ENCODE measurements at places on chromosomes 13 and 19.

DNA sequence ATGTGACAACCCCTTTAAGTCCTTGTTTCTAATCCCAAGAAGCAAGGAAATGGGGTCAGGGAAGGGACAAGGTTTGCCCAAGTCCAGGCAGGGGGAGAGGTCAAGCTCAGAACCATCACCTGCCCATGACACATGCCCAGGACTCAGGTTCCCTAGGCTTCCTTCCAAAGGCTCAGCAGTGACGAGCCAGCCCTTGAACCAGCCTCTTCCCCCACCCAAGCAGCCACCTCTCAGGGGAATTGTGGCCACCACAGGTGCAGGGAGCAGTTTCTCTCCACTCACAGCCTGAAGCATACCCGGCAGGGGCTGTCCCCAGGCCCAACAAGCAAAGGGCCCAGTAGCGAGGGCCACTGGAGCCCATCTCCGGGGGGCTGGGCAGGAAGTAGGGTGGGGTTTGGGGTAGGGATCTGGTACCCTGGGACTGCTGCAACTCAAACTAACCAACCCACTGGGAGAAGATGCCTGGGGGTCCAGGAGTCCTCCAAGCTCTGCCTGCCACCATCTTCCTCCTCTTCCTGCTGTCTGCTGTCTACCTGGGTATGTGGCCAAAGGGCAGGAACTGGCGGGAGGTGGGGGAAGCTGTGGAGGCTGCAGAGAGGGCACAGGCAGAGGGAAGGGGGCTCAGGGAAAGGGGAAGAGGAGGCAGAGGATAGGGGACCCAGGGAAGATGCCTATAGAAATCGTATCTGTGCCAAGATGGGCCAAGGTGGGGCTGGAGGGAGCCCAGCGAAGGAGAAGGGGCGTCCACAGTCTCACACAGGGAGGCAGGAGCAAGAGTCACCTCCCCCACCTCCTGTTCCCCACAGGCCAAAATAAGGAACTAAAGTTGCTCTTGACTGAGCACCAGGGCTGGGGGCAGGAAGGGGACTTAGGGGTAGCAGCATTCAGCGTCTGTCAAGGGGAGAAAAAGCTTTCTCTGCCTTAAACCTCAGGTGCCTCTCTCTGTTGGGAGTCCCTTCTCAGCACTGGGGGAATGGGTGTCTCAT is at the start of gene CD79A:
Gene CD79A, plus strand, starts transcription at position 433 of the 986 bp plus-strand sequence. Its CDS starts 26 bp downstream, at position 459.
- no peak for DNase-seq

DNA sequence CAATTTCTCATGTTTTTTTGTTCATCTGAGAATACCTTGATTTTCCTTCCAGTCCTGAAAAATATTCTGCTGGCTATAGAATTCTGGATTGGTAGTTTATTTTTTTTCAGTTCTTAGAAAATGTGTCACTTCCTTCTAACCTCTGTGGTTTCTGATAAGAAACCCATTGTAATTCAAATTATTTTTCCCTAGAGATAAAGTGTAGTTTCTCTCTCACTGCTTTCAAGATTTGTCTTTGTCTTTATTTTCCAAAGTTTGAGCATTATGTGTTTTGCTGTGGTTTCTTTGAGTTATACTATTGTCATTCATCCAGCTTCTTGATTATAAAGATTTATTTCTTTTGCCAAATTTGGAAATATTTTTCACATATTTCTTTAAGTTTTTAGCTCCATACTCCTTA is 324.0 kb upstream of the SPRY2 start:
- no peak for DNase-seq

GRCh38 chr13:27065582-27065981 is 106.0 kb downstream of the USP12 start:
- DNase-seq, result no peak

DNA sequence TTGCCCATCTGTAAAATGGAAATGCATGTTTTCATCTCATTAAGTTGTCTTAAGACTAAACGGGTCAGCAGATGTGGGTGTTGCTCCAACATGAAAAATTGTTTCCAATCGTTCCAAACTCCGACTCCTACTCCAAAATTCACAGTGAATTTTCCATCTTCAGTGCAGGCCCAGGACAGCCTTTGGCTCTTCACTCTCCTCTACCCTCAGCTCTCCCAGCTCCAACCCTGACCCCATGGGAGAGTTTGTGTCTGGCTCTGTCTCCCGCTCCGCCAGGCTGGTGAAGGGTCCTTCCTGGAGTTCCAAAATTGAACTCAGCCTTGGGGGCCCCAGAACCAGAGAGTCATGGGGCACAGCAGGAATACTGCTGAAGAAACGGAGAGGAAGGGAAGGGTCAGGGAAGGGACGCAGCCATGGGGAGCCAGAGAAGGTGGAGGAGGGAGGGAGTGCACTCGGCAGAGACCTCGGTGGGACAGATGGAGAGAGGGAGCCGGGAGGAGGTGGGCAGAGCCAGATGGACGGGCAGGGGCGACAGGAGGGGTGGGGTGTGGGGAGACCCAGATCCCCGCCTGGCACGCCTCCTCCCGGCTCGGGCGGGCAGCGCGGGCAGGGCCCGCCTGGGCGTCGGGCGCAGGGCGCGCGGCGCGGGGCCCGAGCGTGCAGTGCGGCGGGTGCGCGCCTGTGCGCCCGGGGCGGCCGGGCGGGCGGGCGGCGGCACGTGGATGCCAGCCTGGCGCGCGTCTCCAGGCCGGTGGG is 45.6 kb downstream of the CELF5 start:
- no peak for DNase-seq

- no peak for DNase-seq
These were observed 551 bp downstream of the FZR1 start for GRCh38 chr19:3506384-3507340.

- no peak for DNase-seq
These were observed 4.2 kb downstream of the FNDC3A start for GRCh38 chr13:48979892-48980291.

DNA sequence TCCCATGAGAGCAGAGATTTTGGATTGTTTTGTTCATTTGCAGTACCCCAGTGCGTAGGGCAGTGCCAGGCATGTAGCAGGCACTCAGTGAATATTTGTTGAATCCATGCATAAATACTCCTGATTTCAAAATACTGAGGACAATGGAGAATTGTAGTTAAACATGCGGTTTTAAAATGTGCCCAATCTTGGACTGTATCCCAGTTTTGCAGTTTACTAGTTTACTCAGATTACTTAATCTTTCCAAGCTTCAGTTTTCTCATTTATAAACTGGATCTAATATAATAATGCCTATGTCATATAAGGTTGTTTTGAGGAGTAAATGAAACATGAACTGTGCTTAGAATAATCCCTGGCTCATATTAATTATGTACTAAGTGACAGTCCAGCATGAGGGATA is 39.0 kb downstream of the RCBTB2 start:
- no peak for DNase-seq

- DNase-seq, result no peak
These were observed 222.4 kb downstream of the OLFM4 start for GRCh38 chr13:53250977-53251376.

DNA sequence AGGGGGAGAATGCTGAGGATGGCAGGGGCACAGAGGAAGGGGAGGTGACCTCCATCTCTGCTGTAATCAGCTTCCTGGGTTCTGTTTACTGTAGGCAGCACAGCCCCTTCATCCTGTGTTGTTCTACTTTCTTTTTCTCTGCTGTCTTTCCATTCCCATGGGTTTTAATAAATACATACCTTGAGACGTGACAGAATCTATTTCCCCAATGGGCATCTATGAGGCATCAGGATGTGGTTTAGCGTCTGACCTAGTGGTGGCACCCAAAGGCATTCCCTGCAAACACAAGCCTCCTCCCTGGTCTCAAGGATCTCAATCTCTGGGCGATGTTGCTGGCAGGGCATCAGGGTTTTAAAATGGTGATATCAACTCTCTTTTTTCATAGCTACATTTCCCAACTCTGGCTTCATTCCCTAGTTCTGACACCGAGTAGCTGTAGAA is 60.8 kb downstream of the ALOX5AP start:
- DNase-seq, result no peak

- no peak for DNase-seq
These were observed 20.3 kb downstream of the LNX2 start for GRCh38 chr13:27599845-27600553.

GRCh38 chr19:34328982-34329381 is 36.0 kb upstream of the GPI start:
- no peak for DNase-seq

- no peak for DNase-seq
These were observed 2104.9 kb downstream of the PCDH9 start for GRCh38 chr13:65125236-65125635.

- DNase-seq, result no peak
These were observed 31.5 kb downstream of the LAIR2 start for GRCh38 chr19:54534156-54534555.

DNA sequence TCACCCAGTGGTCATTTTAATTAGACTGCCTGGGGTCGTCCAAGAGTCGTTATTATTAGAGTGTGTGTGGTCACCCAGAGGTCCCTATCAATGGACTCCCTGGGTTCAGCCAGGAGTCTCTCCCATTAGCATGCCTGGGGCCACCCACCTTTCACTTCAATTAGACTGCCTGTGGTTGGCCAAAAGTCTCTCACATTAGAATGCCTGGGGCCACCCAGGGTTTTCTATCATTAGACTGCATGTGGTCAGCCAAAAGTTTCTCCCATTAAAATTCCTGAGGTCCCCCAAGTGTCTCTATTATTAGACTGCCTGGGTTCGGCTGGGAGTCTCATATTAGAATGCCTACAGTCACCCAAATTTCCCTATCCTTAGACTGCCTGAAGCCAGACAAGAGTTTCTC is 1472.6 kb downstream of the UQCRFS1 start:
- DNase-seq, result no peak

GRCh38 chr13:38213314-38213713 is 136.3 kb upstream of the UFM1 start:
- DNase-seq, result no peak

GRCh38 chr13:95150555-95150954 is 150.7 kb downstream of the ABCC4 start:
- no peak for DNase-seq

- no peak for DNase-seq
These were observed 1.4 kb downstream of the ASPDH start for GRCh38 chr19:50512112-50512998.

- no peak for DNase-seq
These were observed 25.1 kb downstream of the LNX2 start for GRCh38 chr13:27595055-27595811.

- no peak for DNase-seq
These were observed 1.3 kb upstream of the CD22 start for GRCh38 chr19:35327642-35328041.

DNA sequence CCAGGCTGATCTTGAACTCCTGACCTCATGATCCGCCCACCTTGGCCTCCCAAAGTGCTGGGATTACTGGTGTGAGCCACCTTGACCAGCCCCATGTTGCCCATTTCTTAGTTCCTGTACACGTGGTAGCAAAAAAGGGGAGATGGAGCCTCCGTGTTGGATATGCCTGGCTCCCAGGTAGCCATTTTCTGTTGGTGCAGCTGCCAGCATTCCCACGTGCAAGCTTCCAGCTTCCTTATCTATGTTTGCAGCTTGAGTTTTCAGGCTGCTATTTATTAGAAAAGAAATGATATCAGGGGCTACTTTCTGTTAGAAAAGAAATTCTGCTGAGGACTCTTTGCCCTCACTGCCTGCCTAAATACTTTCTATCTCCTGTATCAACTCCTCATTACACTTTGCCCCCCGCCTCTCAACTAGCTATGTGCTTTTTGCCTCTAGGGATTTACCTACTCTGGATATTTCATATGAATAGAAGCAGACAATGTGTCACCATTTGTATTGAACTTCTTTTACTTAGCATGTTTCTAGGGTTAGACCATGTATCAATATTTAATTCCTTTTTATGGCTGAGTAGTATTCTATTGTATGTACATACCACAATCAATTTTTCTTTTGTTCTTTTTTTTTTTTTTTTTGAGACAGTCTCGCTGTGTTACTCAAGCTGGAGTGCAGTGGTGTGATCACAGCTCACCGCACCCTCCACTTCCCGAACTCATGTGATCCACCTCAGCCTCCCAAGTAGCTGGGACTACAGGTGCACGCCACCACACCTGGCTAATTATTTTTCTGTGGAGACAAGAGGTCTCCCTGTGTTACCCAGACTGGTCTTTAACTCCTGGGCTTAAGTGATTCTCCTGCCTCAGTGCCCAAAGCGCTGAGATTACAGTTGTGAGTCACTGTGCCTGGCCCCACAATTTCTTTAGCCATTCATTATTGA is 3.4 kb upstream of the TMED1 start:
- DNase-seq, result no peak

GRCh38 chr19:2478278-2478755 is 2.4 kb downstream of the GADD45B start:
- peak; percentile 31 for DNase-seq

DNA sequence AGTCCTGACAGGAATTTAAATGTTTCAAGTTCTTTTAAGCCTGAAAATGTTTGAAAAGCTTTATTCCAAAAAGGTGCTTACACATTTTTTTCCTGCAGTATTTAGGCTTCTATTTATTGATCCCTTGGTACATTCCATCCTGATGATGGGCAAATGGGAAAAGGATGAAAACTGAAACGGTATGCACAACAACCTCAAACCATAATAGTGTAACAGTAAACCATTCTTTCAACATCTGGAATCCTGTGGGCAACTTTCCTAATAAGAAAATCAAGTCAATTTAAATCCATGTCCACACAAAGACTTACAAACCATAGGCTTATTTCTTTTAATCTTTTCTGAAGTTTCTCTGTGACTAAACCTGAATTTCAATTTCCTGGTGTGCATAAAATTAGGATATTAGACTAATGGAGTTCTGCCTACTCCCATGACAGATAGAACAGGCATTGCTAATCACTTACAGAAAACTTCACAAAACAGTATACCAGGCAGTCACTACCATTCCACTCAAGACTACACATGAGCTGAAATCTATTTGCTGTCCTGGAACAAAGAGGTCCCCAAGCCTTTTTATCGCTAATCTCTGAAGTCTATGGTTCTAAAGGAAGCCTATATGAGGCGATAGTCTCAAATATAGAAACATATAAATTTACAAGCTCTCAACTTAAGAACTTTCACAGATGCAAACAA is 103.3 kb downstream of the DLEU7 start:
- DNase-seq, result no peak

- no peak for DNase-seq
These were observed 5.5 kb downstream of the DLEU7 start for GRCh38 chr13:50838031-50838430.

GRCh38 chr19:49422407-49423070 is 702 bp downstream of the PTH2 start:
- DNase-seq, result no peak

- peak; percentile 44 for DNase-seq
These were observed at the start of gene CPT1C for GRCh38 chr19:49690656-49691242. CPT1C (plus strand) TSS chr19:49691116; CDS start chr19:49692253, 1,137 bp downstream.

- no peak for DNase-seq
These were observed 2.0 kb downstream of the MAST3 start for GRCh38 chr19:18099623-18099995.

Measured in stimulated activated CD4-positive, alpha-beta T cell treated with anti-CD3 and anti-CD28 coated beads, Interleukin-2, amount 100 ng/mL, for 4 hours (primary cell).